ENCODE measurements at places on chromosomes 1 and 21. TPM values are rescaled to one million over a fixed set of nuclear protein-coding genes. Genes with fewer than 3 reads are reported as not detected.

DNA sequence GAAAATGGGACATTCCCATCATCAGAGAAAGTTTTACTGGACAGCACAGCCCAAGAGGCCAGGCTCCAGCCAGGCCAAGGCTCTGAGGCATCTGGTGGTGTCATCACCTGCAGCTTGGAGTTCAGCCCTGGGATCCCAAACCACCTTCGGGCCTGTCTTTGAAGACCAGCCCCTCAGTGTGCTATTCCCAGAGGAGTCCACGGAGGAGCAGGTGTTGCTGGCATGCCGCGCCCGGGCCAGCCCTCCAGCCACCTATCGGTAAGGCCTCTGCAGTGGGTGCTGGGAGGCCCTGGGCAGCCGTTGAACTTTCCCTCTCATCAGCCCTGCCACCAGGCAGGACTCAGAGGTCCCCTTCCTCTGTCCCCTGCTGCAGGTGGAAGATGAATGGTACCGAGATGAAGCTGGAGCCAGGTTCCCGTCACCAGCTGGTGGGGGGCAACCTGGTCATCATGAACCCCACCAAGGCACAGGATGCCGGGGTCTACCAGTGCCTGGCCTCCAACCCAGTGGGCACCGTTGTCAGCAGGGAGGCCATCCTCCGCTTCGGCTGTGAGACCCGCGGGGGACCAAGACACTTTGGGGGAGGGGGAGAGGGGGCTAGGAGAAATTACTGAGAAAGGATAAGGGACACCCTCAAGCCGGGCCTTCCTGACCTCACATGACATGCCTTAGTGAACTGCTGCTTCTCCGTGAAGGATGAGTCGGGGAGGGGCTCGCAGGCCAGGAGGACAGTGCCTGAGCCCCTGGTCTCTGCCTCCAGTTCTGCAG, 15.0 kb downstream of the CNTN2 start:
- no peaks in the 10 kb centered on the region for H3K27me3 ChIP-seq
- no peaks in the 10 kb centered on the region for H3K4me1 ChIP-seq
- H3K36me3 ChIP-seq, result no peaks in the 10 kb centered on the region
- no peak overlapping the region for H3K27ac ChIP-seq

GRCh38 chr1:231032963-231033362, 7.1 kb downstream of the FAM89A start:
- H3K27me3 ChIP-seq, result no peaks in the 10 kb centered on the region
- H3K27ac ChIP-seq, result no peak overlapping the region
- DNase-seq, result no peak
- H3K36me3 ChIP-seq, result no peaks in the 10 kb centered on the region
- peaks cover 37% of the 10 kb centered on the region for H3K4me1 ChIP-seq

DNA sequence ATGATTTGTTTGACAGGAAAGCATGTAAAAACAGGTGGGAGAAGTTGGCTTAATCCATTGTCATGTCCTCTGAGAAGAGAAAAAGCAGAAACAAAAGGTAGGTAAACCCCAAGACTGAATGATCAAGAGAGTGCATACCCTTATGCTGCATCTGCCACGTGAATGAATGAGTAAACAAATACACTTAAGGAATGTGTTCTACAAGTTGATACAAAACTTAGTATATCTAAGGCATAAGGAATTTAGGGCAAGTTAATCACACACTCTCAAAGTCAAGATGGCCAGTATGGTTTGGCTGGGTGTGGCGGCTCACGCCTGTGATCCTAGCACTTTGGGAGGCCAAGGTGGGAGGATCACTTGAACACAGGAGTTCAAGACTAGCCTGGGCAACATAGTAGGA, 34.2 kb downstream of the HMCN1 start:
- no peak overlapping the region for H3K27ac ChIP-seq
- no peaks in the 10 kb centered on the region for H3K27me3 ChIP-seq
- no peaks in the 10 kb centered on the region for H3K4me1 ChIP-seq
- no peak overlapping the region for H3K4me3 ChIP-seq
- DNase-seq, result no peak

DNA sequence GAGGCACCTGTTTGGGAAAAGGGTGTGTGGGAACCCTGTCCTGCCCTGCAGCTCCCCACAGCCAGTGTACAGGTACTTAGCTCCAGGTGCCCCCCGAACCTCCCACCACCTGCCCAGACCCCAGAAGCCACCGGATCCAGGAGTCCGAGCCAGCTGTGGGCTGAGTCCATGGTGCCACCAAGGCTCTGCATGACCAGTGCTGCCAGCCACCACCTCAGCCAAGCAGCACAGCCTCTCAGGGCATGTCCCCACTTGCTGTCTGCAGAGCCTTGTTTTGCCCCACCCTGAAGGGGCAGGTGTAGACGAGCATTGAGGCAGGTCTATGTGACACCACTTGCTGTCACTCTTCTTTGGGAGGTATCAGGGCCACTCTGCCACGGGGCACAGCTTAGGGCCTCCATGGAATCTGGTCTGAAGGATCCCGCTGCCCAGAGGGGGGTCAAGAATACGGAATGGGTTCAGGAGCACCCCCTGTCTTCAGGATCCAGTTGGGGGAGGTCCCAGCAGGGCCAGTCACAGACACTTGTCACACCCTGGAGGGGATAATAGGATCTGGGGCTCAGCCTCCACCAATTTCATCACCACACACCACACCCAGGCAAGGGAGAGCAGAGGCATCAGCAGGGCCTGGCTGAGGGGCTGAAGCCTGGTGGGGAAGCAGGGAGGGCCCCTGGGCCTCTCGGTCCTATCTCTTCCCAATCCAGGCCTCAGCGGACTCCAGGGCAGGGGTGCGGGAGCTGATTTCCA, 27.7 kb downstream of the ARHGEF19 start:
- H3K27ac ChIP-seq, result no peak overlapping the region
- H3K4me3 ChIP-seq, result no peak overlapping the region
- no peak for DNase-seq
- no peaks in the 10 kb centered on the region for H3K27me3 ChIP-seq
- no peaks in the 10 kb centered on the region for H3K36me3 ChIP-seq

DNA sequence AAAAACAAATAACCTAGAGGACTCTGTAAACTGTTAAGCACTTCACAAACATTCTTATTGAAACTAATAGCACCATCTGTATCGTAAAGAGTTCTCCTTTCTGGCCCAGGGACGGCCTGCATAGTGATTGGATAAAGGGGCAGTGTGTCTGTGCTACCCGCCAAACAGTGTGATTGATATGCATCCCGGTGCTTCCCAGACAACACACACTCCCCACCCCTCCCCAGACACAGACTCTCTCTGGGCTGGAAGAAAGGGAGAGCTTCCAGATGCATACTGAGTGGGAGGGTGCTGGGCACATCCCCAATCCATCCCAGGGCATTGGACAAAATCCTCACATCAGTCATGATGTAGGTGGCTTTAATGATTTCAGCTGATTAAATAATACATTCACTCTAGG, 3.7 kb downstream of the HSD11B1 start:
- no peaks in the 10 kb centered on the region for H3K27me3 ChIP-seq
- no peak for DNase-seq
- H3K4me3 ChIP-seq, result no peak overlapping the region
- H3K36me3 ChIP-seq, result no peaks in the 10 kb centered on the region
- H3K4me1 ChIP-seq, result no peaks in the 10 kb centered on the region

DNA sequence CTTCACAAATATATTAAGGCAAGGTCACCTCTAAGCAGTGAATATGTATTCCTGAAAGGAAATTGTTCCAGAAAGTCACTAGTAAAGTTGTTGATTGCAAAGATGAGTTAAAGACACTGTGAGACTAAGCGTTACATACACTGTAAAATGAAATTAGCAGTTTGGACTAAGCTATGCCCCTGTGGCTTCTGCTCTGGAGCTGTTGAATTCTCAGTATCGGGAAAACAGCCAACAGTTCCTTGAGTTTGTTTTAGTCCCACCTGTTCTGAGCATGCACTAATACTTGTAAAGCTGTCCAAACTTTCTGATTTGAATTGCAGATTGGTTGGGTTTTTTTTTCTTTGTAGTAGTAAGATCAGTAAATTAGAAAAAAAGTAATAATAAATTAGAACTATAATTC, 21.0 kb downstream of the ANGPTL1 start:
- H3K4me3 ChIP-seq, result no peak overlapping the region
- DNase-seq, result no peak
- H3K27ac ChIP-seq, result no peak overlapping the region
- no peaks in the 10 kb centered on the region for H3K4me1 ChIP-seq
- H3K27me3 ChIP-seq, result no peaks in the 10 kb centered on the region

GRCh38 chr1:154871374-154871773, 1.3 kb upstream of the KCNN3 start:
- H3K27ac ChIP-seq, result no peak overlapping the region
- H3K36me3 ChIP-seq, result no peaks in the 10 kb centered on the region
- DNase-seq, result no peak
- H3K27me3 ChIP-seq, result no peaks in the 10 kb centered on the region
- no peak overlapping the region for H3K4me3 ChIP-seq

- no peak for DNase-seq
- no peak overlapping the region for H3K27ac ChIP-seq
- H3K4me3 ChIP-seq, result no peak overlapping the region
- H3K36me3 ChIP-seq, result peaks cover 14% of the 10 kb centered on the region
- no peaks in the 10 kb centered on the region for H3K27me3 ChIP-seq
Observed at GRCh38 chr1:12402159-12402673, 172.4 kb downstream of the VPS13D start.

DNA sequence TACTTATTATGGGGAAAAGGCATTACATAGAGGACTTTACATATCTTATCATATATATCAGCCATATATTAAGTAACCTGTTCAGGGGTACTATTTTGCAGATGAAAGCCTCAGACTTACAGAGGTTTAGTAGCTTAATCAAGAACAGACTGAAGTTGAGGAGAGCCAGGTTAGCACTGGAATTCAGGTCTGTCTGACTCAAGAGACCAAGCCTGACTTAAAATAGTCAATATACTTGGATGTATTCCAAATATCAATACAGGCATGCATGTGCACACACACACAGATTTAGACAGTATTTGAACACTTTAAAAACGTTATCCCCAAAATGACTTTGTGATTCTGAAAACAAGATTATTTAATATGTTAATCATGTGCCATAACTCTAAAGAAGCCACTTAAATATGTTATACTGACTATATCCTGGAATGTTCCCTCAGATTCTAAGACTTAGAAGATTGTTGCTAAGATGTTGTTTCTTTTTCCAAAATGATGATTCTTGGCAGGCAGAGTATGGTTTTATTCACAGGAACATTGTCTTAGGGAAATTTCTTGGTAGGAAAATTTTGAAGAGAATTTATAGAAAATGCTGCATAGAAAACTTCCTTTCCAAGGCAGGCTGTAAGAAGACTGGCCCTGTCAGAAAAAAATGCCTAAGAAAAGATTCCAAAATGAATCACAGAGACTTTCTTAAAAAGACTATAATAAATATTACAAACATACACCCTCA, 61.6 kb downstream of the ADAMTS1 start:
- no peaks in the 10 kb centered on the region for H3K36me3 ChIP-seq
- no peak overlapping the region for H3K4me3 ChIP-seq
- no peaks in the 10 kb centered on the region for H3K27me3 ChIP-seq
- no peaks in the 10 kb centered on the region for H3K4me1 ChIP-seq

DNA sequence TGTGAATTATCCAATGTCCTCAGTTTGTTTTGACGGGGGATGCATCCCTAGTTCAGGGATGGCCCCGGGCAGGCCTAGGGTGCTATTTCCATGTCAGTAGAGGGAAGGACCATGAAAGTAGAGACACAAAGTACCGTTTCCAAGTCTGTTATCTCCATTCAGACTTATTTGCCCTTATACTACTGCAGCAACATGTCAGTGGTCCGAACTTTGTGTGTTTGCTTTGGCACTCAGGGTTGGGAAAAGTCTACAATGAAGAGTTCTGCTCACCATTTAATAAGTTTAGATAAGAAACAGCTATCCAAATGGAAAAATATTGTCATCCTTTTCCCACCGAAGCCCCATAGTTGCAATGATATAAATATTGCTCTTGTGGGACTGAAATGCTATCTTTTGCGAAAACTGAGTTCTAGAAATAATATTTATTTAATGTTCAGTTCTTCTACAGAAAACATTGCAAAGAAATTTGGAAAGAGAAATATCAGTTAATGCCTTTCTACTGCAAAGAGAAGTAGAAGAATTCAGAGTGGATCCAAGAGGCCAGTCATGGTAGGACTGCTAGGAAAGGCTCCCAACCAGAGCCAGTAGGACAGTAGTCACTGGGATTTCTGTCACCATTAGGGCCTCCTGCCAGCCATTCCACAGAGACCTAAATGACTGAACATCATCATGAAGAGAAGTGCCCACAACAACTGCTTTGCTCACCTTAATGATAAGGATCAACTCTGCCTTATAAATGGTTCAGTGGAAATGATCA, 11.5 kb upstream of the AGT start:
- no peak for DNase-seq
- no peak overlapping the region for H3K27ac ChIP-seq
- H3K36me3 ChIP-seq, result no peaks in the 10 kb centered on the region
- no peaks in the 10 kb centered on the region for H3K27me3 ChIP-seq

- DNase-seq, result peak; percentile 11
- no peak overlapping the region for H3K4me3 ChIP-seq
- H3K27ac ChIP-seq, result peak overlapping the region; percentile 71
- H3K4me1 ChIP-seq, result peaks cover 22% of the 10 kb centered on the region
- no peaks in the 10 kb centered on the region for H3K36me3 ChIP-seq
Observed at GRCh38 chr1:88983791-88984559, 8.5 kb downstream of the KYAT3 start.

GRCh38 chr1:7127322-7128075, 342.2 kb downstream of the CAMTA1 start:
- no peak for DNase-seq
- H3K27me3 ChIP-seq, result no peaks in the 10 kb centered on the region
- no peaks in the 10 kb centered on the region for H3K4me1 ChIP-seq
- no peak overlapping the region for H3K4me3 ChIP-seq

DNA sequence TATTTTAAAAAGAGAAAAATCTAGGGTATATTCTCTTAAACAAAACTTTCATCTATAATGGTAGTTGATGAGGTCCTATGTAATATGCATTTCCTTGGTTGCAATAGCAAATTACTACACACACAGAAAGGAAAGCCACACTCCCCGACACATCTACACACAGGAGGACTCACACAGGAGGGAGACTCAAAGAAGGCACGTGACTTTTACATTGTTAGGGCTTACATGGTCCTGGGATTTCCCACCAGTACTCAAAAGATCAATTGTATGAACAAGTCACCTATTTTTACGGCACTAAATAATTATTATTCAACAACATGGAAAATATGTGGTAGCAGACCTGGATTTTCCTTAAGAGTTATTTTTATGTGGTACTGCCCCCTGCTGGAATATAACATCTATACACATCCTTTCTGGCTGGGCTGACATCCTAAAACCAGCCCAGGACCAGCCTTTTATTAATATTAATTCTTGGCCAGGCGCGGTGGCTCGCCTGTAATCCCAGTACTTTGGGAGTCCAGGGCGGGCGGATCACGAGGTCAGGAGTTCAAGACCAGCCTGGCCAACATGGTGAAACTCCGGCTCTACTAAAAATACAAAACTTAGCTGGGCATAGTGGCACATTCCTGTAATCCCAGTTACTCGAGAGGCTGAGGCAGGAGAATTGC, 33.9 kb upstream of the LGALS8 start:
- no peaks in the 10 kb centered on the region for H3K36me3 ChIP-seq
- DNase-seq, result no peak
- no peak overlapping the region for H3K4me3 ChIP-seq
- H3K27ac ChIP-seq, result no peak overlapping the region

The RNF220 gene
- total RNA-seq, result 77.7 TPM

The FAM163A gene
- total RNA-seq, result not detected

The NUF2 gene
- 1.2 TPM for total RNA-seq

The TNFSF4 gene
- total RNA-seq, result 1.5 TPM

The ICOSLG gene
- total RNA-seq, result 12.6 TPM

The SLC25A33 gene
- total RNA-seq, result 5.5 TPM

The CELF3 gene
- total RNA-seq, result not detected

The LY9 gene
- total RNA-seq, result 3.2 TPM

The HES2 gene
- total RNA-seq, result 1.8 TPM

The CALML6 gene
- total RNA-seq, result not detected

The RAB3B gene
- total RNA-seq, result 1.2 TPM

The ELK4 gene
- total RNA-seq, result 19.9 TPM

The SELL gene
- total RNA-seq, result 5.2 TPM

The EFNA3 gene
- 0.33 TPM for total RNA-seq
